ENCODE measurements at places on chromosomes 2 and 18.
A peak's percentile ranks its signal among the peaks of the same experiment; 100 is the strongest.

GRCh38 chr18:34918856-34919255, 122.4 kb upstream of the MAPRE2 start:
- no peak for DNase-seq

DNA sequence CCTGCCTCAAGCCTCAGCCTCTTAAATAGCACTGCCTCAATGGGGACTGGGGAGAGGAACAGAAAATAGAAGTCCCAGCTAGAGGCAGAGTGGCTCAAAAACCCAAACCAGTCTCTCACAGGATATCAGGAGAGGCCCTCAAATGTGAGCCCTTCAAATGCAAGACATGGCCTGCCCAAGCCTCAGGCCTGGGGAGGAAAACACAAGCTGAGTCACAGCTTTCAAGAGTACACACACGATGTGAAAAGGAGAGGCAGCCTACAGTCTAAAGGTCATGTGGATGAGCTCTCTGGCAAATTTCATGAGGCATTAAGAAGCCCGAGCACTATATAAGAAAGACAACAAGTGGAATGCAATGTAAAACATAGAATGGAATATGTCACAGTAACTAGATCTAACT, 316.6 kb upstream of the MEX3C start:
- DNase-seq: no peak

- DNase-seq: no peak
Measured at GRCh38 chr2:40507432-40507831, 55.5 kb upstream of the SLC8A1 start.

DNA sequence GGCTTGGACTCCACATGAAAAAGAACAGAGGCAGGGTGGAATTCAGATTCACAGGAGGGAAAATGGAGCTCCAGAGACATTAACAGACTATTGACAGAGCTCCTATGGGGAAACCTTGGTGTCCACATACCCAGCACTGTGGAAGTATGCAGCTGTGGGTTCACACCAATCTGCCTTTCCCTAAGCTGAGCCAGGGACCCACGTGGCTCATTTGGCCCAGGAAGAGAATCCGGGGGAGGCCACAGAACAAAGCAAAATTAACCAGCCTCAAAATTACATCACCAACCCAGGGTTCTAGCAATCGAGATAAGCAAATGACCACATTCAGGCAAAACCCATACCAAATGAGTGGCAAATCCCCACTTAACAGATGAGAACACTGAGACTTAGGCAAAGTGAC, 105.8 kb upstream of the TWIST2 start:
- DNase-seq: no peak

- DNase-seq: no peak
Measured at GRCh38 chr18:51044928-51045585, 15.0 kb downstream of the SMAD4 start.

DNA sequence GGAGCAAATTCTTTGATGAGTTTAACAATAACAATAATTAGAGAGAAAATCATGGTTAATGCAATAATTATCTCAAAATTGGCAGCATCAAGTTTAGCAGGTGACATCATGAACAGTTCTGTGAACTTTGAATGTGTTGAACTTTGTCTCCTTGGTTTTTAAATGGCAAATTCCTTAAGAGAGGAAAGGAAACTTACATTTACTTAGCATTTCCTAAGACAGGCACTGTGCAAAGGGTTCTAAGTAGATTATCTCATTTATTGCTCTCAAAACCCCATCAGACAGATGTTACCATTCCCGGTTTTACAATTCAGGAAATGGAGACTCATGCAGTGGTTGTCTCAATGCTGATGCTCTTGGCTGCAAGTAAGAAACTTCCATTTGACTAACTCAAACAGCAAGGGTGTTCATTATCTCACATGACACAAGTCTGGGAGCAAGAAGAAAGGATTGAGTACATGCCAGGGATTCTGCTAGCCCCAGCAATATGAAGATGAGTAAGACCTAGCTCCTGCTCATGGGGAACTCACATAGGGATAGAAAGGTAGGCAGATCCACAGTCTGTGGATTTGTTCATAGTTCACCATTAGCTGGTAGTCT, 81.3 kb upstream of the ITGA6 start:
- no peak for DNase-seq

DNA sequence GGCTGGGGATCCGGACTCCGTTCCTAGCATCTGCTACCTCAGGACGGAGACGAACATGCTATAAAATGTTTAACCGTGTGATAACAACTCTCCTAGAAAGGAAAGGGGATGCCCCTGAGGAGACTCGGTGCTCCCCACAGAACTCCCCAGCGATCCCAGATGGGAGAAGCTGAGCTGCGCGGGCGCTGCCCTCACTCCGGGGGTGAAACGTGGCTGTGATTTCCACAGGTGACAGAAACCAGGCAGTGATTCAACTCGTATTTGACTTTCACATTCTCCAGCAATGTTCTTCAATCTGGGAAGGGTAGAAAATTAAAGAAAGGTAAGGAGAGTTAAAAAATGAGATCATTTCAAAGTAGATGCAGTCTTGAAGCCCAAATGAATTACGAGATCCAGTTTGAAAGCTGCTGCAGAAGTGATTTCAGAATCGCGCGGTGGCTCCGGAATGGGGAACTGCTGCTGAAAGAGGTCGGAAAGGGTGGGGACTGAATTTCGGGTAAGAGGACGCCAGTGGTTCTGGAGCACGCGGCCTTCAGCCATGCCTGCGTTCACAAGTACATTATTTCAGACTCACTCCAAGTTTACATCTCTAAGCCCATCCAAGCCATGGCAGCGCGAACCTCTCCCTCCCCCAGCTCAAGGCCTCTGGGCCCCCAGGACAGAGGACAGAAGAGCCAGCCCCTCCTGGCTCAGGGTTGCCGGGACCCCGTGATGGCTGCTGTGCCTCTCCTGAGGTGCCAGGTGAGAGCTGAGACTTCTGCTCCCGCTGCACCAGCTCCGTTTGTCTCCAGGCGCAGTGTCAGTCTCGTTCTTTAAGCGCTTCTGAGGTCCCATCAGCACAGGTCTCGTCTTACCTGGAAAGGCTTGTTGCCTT, 39.5 kb downstream of the ADNP2 start:
- DNase-seq: no peak

DNA sequence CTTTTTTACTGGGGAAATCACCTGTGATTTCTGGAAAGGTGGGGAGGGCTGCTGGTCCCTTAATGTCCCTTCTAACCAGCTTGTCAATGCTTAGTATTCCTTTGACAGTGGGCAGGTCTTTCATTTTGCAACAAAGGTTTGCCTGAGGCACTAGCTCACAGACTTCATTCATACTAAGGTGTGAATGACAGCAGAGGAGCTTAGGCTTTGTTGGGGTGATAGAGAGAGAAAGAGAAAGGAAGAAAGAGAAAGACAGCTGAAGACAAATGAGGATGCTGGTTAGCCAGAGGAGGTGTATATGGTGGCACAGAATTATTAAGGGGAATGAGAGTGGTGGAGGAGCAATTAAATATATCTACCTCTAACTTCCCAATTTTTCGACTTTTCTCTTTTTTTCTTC, 28.9 kb upstream of the GTF2A1L start:
- no peak for DNase-seq

DNA sequence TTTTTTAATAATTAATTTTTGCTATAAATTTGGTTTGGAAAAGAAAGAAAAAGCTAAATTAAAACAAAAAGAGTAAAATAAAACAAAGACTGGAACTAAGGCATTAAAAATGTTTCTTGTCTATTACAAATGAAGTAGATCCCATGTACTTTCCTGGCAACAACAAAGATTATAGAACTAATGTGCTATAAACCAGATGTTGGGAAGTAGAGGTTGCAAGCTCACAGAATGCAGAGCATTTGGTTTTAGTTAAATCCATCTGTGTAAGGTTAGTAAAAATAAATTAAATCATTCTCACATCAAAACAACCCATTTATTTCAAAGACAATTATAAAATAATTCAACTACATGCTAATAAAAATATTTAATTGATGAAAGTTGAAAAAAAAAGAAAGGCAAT, 157.2 kb upstream of the ZC3H15 start:
- DNase-seq: no peak

GRCh38 chr18:48709371-48710062, 170.7 kb downstream of the CTIF start:
- DNase-seq: no peak

DNA sequence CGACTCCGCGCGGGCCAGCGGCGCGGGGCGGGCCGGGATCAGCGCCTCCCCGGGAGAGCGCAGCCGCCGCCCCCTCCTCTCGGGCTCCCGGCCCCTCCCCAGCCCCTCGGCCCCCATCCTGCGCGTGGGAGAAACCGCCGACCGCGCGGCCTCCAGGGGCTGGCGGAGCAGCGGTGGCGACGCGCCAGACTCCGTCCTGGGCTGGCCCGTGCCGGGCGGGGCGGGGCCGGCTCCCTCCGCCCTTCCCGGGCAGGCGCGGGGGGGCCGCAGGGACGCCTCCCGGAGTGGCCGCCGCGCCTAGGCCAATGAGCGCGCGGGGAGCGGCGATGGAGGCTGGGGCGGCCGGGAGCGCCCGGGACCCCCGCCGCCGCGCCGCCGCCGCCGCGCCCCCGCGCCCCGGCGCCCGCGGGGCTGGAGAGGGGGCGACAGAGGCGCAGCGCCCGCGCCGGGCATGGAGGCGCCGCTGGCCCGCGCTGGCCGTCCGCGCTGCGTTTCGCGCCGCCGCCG, 49.1 kb downstream of the KCNIP3 start:
- DNase-seq: no peak

DNA sequence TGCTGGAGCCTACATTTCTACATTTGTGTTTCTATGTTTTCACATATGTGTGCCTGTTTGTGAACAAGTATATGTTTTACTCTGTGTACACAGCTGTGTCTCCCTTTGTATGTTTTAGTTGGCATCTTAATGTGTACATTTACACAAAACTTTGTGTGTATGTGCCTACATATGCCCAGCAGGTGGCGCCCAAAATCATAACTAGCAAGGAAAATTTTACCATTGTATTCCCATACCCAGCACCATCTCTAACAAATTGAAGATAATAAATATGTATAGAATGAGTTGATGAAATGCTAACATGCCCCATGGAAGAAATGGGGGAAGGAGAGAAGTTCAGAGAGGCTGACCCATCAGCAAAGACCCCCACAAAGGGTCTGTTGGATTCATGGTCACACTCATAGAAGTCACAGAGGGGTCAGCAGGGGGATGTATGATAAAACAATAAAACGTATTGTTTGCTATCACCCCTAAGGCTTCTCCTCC, 48.1 kb downstream of the PKDCC start:
- DNase-seq: peak; percentile 16

- DNase-seq: no peak
Measured at GRCh38 chr2:83860320-83860719, 598.8 kb downstream of the SUCLG1 start.

GRCh38 chr2:174342686-174343342, 8.1 kb downstream of the SP9 start:
- DNase-seq: no peak

DNA sequence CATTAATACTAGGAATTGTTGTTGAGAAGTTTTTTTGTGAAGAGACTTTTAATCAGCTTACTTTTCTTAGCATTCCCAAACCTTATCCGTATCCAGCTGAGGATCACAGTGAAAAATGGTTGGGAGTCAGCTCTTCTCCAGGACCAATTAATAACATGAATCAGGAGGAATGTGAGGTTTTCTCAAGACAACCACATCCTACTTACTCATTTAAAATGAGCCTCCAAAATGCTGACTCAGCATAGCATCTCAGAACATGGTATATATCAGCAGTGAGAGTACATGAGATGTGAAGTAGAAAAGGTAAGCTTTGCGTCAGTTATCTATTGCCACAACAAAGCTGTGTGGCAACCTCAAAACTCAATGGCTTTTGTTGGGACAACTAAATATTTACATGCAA, 140.3 kb downstream of the NRP2 start:
- DNase-seq: no peak

GRCh38 chr2:222952204-222952603, 91.4 kb downstream of the ACSL3 start:
- no peak for DNase-seq

- no peak for DNase-seq
Measured at GRCh38 chr2:10256515-10257031, 46.1 kb upstream of the HPCAL1 start.

- no peak for DNase-seq
Measured at GRCh38 chr18:26438980-26439379, 109.4 kb downstream of the KCTD1 start.

DNA sequence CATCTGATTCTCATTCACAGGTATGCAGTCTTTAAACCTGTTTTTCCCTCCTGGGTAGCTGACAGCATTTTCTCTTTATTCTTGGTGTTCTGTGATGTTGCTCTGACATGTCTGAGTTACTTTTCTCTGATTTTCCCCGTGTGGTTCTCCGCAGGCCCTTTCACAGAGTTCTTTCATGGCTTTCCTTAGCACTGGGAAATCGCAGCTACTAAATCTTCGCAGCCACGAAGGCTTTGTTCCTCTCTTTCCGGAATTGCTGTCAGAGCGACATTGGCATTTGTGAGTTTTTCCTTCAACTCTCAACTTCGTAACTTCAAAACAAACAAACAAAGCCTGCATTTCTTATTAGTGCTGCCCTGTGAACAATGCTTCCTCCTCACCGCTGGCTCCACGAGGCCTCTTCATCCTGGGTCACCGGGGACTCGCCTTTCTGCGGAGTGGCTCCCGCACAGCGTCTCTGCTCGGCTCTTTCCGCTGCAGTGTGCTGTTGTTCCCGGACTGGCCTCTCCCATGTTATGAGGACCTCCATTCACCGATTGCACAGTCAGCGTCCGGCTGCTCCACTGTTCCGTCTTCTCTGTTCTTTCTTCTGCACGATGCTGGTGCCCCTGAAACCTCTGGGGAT, 16.1 kb downstream of the COLEC11 start:
- no peak for DNase-seq

DNA sequence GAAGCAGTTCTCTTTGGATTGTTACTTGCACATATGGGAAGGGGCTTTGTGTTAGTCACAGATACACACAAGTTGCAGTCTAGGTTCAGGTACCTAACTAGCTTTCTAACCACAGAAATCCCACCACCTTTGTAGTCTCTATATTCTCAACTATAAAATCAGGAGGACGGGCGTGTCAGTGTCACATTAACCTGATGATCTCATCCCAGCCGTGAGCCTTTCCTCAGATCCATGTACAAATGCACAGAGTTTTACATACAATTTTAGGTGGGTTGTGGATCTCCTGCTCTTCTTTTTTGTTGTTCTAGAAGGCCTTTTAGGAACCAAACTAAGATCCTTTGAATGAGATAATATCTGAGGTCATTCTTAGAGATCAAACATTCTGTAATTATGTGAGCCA, 94.0 kb downstream of the ZNF532 start:
- DNase-seq: no peak

- DNase-seq: no peak
Measured at GRCh38 chr2:189723192-189723591, 39.4 kb downstream of the OSGEPL1 start.

- DNase-seq: no peak
Measured at GRCh38 chr2:234571620-234572407, 74.9 kb upstream of the ARL4C start.

DNA sequence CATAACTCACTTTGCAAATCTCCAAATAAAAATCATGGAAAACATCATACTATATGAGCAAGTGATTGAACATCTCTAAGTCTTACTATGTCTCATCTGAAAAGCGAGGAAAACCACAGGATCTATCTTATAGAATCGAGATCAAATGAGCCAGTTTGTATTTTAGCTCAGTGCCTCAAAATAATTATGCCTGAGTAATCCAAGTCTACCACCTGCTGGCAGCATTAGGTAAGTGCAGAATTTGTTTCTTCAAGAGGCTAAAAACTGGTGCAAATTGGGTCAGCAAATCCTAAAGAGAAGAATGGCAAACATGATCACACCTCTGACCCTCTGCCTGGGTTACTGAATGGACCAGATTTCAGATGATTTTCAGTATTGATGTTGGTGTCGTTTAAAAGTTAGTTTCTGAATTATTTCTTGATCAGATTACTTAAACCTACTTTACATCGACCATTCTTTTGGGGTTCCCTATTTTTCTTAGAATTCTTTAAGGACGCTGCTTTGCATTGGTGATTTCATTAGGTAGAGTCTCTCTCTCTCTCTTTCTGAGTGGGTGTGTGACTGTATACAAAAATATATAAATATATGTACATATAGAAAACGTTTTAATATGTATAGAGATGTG, 12.7 kb upstream of the FHOD3 start:
- DNase-seq: peak; percentile 76
